ENCODE measurements at places on chromosomes 12 and 14. TPM values are rescaled to one million over a fixed set of nuclear protein-coding genes. Genes with fewer than 3 reads are reported as not detected.

GRCh38 chr14:23441076-23441475, 5.6 kb upstream of the MYH7 start:
- no peak for DNase-seq
- peaks cover 13% of the 10 kb centered on the region for H3K4me1 ChIP-seq
- H3K27me3 ChIP-seq = no peaks in the 10 kb centered on the region

DNA sequence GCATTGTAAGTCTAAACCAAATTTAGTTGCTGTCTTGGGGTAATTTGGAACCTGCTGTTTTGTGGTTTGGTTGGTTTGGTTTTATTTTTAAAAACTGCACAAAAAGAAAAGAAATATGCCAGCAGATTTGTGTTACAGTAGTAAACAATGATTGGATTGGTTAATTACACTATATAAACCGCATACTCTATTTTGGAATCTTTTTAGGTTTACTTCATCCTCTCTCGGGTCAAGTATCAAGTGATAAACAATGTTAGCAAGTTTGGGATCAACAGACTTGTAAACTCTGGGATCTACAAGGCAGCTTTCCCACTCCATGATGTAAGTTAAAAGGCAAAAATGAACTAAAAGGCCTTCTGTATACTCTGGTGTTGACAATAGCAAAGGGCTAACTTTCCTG, 132.4 kb downstream of the ANO6 start:
- DNase-seq = no peak
- no peak overlapping the region for H3K4me3 ChIP-seq
- no peak overlapping the region for H3K27ac ChIP-seq

GRCh38 chr12:118015944-118016343, 559 bp upstream of the RFC5 start:
- peak overlapping the region; percentile 15 for H3K4me3 ChIP-seq
- H3K4me1 ChIP-seq = no peaks in the 10 kb centered on the region
- no peaks in the 10 kb centered on the region for H3K27me3 ChIP-seq

- H3K4me1 ChIP-seq = peaks cover 35% of the 10 kb centered on the region
- peak overlapping the region; percentile 62 for H3K27ac ChIP-seq
- DNase-seq = no peak
- H3K27me3 ChIP-seq = no peaks in the 10 kb centered on the region
Observed at GRCh38 chr12:49809381-49809905, 18.8 kb downstream of the NCKAP5L start.

- peaks cover 39% of the 10 kb centered on the region for H3K27me3 ChIP-seq
- no peak overlapping the region for H3K4me3 ChIP-seq
- DNase-seq = no peak
- H3K4me1 ChIP-seq = peaks cover 5% of the 10 kb centered on the region
- H3K36me3 ChIP-seq = no peaks in the 10 kb centered on the region
Observed at GRCh38 chr12:47903151-47903611, 1.6 kb downstream of the VDR start.

- H3K4me1 ChIP-seq = no peaks in the 10 kb centered on the region
- peaks cover 42% of the 10 kb centered on the region for H3K36me3 ChIP-seq
- H3K4me3 ChIP-seq = no peak overlapping the region
Observed at GRCh38 chr12:119751961-119752360, 84.0 kb downstream of the PRKAB1 start.

- no peak overlapping the region for H3K27ac ChIP-seq
- no peak for DNase-seq
- no peaks in the 10 kb centered on the region for H3K36me3 ChIP-seq
- H3K27me3 ChIP-seq = no peaks in the 10 kb centered on the region
- no peaks in the 10 kb centered on the region for H3K4me1 ChIP-seq
Observed at GRCh38 chr12:27588776-27589175, 64.8 kb downstream of the PPFIBP1 start.

DNA sequence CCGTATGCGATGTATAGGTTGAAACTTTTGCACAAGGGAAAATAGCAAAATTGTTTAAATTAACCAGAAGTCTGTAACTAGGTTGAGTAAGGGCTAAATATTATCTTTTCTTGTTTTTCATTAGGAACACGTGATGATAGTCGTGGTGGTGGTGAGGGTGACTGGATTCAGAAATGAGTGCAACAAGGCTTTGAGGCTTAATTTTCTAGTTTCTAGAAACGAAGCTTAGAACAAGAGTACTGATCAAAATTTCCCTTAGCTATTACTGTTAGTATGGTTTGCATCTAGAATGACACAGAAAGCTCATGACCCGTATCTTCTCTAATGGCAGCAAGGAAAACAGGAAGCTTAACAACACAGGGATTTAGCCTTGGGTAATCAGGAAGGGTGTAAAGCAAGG, 7.0 kb downstream of the SLIRP start:
- H3K36me3 ChIP-seq = peaks cover 21% of the 10 kb centered on the region
- no peaks in the 10 kb centered on the region for H3K27me3 ChIP-seq
- H3K4me3 ChIP-seq = no peak overlapping the region
- no peak for DNase-seq

GRCh38 chr12:100528471-100529127, 44.9 kb upstream of the GAS2L3 start:
- DNase-seq = no peak
- no peak overlapping the region for H3K4me3 ChIP-seq
- no peaks in the 10 kb centered on the region for H3K4me1 ChIP-seq
- no peaks in the 10 kb centered on the region for H3K27me3 ChIP-seq
- no peak overlapping the region for H3K27ac ChIP-seq

DNA sequence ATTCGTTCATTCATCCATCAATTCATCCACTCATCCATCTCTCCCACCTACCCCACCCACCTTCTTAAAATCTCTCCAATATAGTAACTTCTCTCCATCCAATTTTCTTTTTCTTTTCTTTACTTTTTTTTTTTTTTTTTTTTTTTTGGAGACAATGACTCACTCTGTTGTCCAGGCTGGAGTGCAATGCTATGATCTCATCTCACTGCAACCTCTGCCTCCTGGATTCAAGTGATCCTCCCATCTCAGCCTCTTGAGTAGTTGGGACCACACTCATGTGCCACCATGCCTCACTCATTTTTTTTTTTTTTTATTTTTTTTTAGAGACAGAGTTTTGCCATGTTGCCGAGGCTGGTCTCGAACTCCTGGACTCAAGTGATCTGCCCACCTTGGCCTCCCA, 118.4 kb downstream of the SUDS3 start:
- no peaks in the 10 kb centered on the region for H3K27me3 ChIP-seq
- H3K4me3 ChIP-seq = no peak overlapping the region
- DNase-seq = no peak
- no peaks in the 10 kb centered on the region for H3K36me3 ChIP-seq
- H3K4me1 ChIP-seq = peaks cover 2% of the 10 kb centered on the region

GRCh38 chr12:85568395-85569103, 267.7 kb downstream of the RASSF9 start:
- DNase-seq = no peak
- H3K27ac ChIP-seq = no peak overlapping the region
- no peak overlapping the region for H3K4me3 ChIP-seq
- H3K4me1 ChIP-seq = no peaks in the 10 kb centered on the region

GRCh38 chr14:91929700-91930099, 17.8 kb downstream of the FBLN5 start:
- H3K4me3 ChIP-seq = no peak overlapping the region
- H3K4me1 ChIP-seq = no peaks in the 10 kb centered on the region
- DNase-seq = no peak

DNA sequence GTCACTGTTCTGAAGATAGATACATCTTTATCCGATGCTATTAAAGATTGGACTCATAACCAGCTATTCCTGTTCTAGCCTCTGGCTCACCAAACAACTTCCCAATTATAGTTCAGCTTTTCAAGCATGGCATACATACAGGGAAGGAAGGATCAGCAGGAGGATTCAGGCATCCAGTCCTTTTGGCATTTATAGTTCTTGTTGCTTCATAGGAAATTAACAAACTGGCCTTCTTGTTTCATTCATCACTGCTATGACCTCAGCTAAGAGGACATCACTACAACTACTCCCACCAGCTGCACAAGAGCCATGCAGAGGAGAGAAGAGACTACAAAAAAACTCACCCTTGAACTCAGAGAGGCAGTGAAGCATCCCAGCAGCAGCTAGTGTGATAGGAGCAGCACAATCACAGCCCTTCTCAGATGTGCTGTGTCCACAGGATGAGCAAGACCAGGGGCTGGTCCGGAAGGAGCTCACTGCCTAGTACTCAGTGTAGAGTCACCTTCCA, 100.5 kb downstream of the SPTSSA start:
- H3K36me3 ChIP-seq = no peaks in the 10 kb centered on the region
- no peak overlapping the region for H3K4me3 ChIP-seq
- no peak overlapping the region for H3K27ac ChIP-seq
- H3K27me3 ChIP-seq = no peaks in the 10 kb centered on the region

DNA sequence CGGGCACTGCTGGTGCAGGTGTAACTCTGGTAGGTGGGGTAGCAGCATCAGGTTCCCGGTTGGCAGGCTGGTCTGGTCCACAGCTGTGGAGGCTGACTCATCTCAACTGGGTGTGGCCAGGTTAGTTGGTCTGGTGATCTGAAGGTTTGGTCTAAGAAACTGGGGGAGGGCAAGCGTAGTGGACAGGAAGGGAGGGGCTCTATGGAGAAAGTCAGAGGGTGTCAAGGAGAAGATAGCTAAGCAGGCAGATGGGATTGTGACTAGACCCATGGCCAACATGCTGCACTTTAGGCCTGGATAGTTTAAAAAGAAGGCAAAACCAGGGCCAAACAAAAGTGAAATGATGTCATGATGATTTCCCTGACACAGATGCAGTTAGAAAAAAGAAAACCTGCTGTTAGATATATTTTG, 7.9 kb downstream of the TRIM9 start:
- no peaks in the 10 kb centered on the region for H3K4me1 ChIP-seq
- H3K27me3 ChIP-seq = no peaks in the 10 kb centered on the region
- H3K4me3 ChIP-seq = no peak overlapping the region

DNA sequence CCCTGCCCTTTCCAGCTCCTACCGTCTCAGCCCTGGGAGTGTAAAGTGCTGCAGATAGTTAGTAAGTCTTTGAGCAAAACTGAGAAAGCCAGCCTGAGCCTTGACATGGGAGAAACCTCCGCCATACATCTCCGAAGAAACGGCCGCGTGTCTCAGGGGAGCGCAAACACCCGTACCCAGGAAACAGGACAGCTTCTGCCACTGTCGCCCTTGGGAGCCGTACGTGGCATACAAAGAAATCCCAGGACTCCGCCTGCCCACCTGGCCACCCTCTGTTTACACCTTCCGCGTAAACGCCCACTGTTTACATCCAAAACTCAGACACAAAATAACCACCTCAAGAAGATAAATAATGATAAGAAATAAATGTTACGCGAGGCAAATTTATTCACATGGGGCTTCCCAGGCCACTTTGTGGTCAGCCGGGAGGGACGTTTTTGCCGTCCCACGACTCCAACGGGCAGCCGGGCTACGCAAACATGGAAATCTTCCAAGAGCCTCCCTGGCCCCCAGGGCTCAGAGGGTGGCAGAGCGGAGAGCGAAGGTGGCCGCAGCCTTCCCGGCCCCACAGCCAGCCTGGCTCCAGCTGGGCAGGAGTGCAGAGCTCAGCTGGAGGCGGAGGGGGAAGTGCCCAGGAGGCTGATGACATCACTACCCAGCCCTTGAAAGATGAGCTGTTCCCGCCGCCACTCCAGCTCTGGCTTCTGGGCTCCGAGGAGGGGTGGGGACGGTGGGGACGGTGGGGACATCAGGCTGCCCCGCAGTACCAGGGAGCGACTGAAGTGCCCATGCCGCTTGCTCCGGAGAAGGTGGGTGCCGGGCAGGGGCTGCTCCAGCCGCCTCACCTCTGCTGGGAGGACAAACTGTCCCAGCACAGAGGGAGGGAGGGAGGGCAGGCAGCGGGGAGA, at the start of gene BDKRB2:
TSS of gene BDKRB2 (plus strand) at position 689 of the 908 bp plus-strand sequence. CDS start 32,269 bp downstream, outside the sequence.
- peaks cover 21% of the 10 kb centered on the region for H3K27me3 ChIP-seq
- peaks cover 5% of the 10 kb centered on the region for H3K4me1 ChIP-seq
- no peak within 1 kb of the TSS for H3K27ac ChIP-seq
- no peaks in the 10 kb centered on the region for H3K36me3 ChIP-seq
- peak; percentile 17 for DNase-seq
- peak within 1 kb of the TSS; percentile 34 for H3K4me3 ChIP-seq

DNA sequence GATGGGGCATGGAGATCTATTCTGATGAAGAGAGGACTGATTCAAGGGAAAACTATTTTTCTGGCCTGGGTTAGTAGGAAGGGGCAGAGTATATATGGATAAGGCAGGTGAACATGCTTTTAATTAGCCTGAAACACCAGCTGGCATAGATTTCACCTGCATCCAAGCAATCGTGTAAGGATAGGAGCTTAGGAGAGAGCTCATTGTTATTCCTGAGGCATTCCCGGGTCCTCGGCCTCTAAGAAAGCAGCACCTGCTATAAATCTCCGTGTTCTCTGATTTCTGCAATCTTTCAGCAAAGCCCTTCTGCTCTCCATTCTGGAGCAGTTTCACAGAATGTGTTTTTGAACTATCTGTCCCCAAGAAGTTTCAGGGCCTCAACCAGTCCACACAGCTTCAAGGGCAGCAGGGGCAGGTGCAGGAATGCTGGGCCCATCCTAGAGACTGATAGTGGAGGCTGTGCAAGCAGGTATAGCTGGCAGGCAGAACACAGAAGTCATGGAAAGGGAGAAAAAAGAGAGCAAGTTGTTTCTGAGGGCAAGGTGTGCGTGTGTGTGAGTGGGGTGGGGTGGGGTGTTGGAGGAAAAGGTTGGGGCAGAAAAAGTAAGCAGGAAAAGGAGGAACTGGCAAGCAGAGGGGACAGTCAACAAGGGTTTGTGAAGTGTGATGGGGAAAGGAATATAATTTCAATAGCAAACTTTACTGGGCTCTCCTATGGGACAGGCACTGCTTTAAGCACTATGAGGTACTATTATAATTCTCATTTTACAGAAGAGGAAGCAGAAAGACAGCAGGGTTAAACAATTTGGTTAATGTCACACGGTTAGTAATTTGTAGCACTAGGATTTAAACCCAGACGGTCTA, 203.7 kb upstream of the SSTR1 start:
- H3K4me3 ChIP-seq = no peak overlapping the region
- peaks cover 2% of the 10 kb centered on the region for H3K4me1 ChIP-seq
- H3K27me3 ChIP-seq = no peaks in the 10 kb centered on the region
- no peak for DNase-seq
- no peaks in the 10 kb centered on the region for H3K36me3 ChIP-seq

GRCh38 chr14:23348297-23348655, 4.4 kb downstream of the SLC22A17 start:
- DNase-seq = no peak
- no peak overlapping the region for H3K27ac ChIP-seq
- H3K36me3 ChIP-seq = no peaks in the 10 kb centered on the region
- peaks cover 7% of the 10 kb centered on the region for H3K4me1 ChIP-seq

The ADAM20 gene
- 0.26 TPM for total RNA-seq

The KRT6C gene
- total RNA-seq = not detected

The PAX9 gene
- not detected for total RNA-seq

The RFX4 gene
- not detected for total RNA-seq

The GPR137C gene
- 4.3 TPM for total RNA-seq

The IAPP gene
- total RNA-seq = not detected

The TPPP2 gene
- not detected for total RNA-seq

The RD3L gene
- total RNA-seq = not detected

The TAS2R7 gene
- not detected for total RNA-seq

The HNRNPA1 gene
- 2,738 TPM for total RNA-seq

The DHRS1 gene
- total RNA-seq = 8.8 TPM
